ENCODE measurements at places on chromosomes 3 and 15.

DNA sequence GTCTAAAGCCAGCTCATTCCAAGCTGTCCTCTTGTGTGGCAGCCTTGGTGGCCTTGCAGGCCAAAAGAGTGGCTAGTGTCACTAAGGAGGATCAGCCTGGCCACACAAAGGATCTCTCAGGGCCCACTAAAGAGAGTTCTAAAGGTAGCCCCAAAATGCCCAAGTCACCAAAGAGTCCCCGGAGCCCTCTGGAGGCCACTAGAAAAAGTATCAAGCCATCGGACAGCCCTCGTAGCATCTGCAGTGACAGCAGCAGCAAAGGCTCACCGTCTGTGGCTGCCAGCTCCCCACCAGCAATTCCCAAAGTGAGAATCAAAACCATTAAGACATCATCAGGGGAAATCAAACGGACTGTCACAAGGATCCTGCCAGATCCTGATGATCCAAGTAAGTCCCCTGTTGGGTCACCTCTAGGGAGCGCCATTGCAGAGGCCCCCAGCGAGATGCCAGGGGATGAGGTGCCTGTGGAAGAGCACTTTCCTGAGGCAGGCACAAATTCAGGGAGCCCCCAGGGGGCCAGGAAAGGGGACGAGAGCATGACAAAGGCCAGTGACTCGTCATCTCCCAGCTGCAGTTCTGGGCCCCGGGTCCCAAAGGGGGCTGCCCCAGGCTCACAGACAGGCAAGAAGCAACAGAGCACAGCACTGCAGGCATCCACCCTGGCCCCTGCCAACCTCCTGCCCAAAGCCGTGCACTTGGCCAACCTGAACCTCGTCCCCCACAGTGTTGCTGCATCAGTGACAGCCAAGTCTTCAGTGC lies 33.5 kb upstream of the ALPK3 start:
- DNase-seq: peak; percentile 52

DNA sequence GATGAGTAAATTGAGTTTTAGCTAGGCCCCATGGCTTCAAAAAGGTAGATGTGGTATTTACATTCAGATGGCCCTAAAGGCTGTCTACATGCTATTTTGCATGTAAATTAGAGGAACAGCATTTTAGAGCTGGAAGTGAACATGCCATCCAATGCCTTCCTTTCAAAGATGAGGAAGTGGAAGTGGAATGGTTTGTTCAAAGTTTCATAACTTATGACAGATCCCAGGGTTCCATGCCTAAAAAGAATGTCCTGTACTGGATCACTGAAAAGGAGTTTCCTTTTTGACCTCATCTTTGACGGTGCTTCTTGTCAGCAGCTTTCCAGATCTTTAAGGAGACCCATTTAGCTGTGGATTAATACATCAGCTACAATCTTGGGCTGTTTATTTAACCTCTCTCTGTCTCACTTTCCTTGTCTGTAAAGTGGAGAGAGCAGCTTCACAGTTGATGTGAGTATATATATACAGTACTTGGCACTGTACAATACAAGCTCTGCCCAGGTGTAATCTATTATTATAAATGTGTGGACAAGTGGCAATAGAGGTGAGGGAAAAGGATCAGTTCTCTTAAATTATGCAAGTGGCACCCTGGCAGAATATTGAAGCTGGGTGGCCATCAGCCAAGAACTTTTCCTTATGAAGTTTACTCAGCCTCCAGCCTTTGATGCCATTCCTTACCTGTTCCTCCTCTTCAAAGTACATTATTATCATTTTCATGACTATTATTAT lies 68.7 kb upstream of the GOLGA8B start:
- DNase-seq: no peak

- no peak for DNase-seq
Measured at GRCh38 chr15:81516461-81516860, 142.4 kb upstream of the TMC3 start.

DNA sequence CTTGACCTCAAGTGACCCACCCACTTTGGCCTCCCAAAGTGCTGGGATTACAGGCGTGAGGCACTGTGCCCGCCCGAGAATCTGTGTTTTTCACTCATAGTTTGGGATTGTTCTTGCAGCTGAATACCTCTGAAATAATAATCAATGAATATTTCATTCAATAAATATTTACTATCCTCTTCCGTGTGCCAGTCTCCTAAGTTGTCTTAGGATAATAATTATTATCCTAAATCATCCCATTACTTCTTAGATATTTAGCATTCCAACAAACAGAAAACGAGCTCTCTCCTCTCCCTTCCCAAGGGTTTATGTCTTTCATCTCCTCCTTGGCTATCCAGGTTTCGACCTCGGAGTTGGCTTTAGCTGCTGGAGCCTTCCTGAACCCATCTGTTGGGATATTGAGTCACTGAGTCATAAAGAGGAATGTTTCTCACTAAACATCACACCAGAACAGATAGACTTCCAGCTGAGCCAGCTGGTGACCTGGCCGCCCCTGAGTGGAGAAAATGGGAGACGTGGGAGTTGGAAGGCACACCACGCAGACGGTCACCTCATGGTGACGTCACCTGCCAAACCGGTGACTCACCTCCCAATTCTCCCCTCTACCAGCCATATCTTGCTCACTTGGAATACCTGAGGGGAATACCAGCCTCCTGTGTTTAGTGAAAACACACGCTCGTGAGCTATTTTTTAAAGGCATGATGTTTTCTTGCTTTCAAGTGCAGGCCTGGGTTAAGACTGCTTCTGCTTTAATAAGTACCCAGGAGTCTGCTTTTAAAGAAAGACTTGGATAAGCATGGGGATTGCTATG lies 43.9 kb downstream of the BHLHE40 start:
- DNase-seq: peak; percentile 22

- DNase-seq: no peak
Measured at GRCh38 chr3:14726441-14726780, 51.5 kb downstream of the C3orf20 start.

DNA sequence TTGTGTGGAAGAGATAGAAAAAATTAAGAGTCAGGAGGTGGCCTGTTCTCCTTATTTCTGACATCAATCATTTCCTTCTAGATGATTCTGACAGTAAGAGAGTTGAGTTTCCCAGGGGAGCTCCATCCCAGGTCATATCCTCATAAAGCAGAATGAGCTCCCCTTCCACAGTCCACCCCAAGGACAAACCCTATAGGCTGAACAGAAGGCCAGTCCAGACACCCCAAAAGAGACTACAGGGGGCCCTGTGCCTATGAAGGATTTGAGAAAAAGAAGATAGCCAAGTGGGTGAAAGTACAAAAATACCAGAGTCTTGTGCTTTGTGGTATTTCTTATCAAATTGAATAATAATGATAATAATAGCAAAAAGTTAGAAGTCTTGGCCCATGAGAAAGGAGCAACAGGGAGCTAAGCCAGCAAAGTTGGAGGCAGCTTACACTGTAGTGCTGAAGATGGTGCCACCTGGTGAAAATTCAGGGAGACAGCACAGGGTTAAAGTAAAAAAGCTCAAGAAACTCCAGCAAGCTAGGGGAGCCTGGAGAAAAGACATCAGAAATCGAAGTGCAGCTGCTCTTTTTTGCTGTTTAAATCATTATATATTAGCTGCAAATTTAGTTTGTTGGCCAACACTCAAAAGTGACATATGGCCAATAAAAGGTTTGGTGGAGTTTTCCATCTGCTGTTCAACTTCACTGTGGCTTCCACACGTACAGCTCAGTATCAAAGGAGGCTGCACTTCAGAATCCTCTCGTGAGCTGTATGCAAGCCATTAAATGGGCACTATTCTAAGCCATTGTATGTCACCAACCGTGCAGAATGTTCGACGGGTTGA lies 35.8 kb upstream of the SLC24A5 start:
- peak; percentile 63 for DNase-seq

DNA sequence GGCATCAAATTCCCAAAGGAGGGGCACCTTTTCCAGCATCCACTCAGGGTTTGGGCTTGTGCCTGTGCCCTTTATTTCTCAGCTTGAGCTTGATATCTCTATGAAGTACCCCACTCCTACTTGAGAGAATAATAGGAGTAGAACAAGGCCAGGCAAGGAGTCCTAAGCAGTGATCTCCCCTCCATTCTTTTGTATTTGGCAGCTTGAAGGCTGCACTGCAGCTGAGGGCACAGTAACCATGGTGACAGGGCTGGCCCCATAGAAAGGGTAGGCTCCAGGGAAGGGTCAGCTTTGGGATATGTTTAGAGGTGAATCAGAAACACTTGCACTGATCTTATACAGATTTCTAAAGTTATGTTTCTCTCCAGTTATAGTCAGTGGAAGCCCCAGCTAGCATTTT lies 145.4 kb upstream of the SLC24A5 start:
- DNase-seq: no peak

DNA sequence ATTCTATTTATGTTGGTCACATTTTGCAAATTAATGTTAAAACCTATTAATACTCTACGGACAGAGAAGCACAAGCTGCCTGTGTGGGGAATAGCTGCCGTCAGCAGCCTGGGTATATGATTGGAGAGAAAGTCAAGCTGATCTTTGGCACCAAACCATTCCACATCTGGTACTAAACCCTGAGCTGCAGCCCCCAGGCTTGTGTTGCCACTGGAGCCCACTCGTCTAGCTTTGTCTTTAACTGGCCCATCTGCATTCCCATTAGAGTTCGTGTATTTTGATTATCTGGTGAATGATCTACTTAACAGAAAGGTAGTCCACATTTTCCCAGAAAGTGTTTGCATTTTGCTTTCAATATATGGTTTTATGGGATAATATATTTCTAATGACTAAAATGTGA lies 5.4 kb downstream of the NDUFB4 start:
- no peak for DNase-seq

- no peak for DNase-seq
Measured at GRCh38 chr3:23107221-23107620, 95.9 kb upstream of the UBE2E2 start.

GRCh38 chr15:26355472-26356074 lies 417.3 kb downstream of the GABRB3 start:
- DNase-seq: peak; percentile 33

DNA sequence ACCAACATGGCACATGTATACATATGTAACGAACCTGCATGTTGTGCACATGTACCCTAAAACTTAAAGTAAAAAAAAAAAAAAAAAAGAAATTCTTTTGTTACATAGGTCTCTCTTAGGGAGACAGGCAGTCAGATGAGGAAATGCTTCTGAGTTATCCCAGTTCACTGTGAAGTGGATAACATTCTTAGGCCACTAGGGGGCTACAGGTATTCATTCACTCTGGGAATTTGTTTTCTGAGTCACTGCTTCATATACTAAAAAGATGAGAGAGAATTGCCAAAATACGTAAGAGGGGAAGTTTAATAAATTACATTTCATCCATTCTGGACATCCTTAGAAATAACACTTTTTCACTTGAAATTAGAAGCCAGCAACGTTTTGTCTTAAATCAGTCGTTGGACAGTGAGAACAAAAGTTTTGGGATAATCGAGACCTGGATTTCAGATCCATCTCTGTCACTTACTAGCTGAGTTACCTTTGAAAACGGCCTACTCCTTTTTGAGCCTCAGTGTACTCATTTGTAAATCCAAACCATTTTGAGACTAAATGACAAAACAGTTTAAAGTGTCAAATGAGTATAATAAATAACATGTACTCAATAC lies 738.4 kb upstream of the ALCAM start:
- DNase-seq: peak; percentile 52

DNA sequence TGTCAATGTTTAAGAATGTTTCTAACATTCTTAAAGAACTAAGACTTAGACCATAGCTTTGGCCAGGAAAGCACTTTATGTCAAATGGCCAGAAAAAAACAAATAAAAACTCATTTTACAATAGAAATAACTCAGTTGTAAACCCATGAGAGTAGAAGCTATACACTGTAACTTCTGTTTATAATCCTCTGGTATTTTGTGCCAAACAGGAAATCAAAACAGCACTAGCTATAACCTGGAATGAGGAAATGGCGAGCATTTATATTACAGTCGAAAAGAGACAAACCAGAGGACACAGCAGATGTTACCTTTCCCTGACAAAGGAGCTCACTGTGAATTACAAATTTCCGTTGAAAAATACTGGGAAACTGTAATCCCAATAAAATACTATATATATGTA lies 10.3 kb downstream of the GK5 start:
- DNase-seq: no peak

DNA sequence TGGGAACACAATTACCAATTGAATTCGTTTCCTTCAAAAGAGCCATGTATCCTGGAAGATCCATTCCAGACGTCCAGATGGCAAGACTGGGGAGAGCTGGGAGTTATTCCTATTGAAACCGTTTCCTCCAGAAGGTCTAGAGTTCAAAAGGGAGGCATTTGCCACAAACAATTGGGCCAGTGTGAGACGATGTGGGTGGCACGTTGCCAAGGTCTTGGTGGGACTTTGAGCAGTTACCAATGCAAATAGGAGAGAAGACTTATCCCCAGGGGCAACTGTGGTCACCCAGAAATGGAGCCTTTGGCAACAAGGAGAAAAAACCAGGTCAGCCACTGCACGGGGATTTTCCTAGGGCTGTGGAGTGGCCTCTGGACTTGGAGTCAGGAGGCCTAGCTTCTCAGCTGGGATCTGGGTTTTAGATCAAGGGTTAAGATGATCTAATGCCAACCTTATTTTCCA lies 29.6 kb upstream of the TLE3 start:
- no peak for DNase-seq

DNA sequence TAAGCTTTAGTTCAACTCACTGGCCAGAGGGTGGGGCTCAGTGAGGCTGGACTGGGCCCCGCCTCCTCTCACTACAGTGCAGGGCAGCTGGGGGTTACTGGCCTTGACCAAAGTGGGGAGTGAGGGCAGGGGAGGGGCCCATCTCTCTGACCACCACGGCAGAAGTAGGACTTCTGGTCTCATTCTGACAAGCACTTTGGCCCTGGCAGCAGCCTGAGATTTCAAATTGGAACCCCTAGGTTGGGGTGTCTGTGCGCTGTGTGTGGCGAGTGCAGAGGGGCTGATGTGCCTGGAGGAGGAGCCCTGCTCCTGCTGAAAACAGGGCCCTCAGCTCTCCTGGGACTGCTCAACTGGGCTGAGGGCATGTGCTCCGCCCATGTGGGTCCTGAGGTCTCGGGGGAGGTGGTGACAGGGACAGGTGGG lies 60.3 kb upstream of the RPL32 start:
- DNase-seq: peak; percentile 54

DNA sequence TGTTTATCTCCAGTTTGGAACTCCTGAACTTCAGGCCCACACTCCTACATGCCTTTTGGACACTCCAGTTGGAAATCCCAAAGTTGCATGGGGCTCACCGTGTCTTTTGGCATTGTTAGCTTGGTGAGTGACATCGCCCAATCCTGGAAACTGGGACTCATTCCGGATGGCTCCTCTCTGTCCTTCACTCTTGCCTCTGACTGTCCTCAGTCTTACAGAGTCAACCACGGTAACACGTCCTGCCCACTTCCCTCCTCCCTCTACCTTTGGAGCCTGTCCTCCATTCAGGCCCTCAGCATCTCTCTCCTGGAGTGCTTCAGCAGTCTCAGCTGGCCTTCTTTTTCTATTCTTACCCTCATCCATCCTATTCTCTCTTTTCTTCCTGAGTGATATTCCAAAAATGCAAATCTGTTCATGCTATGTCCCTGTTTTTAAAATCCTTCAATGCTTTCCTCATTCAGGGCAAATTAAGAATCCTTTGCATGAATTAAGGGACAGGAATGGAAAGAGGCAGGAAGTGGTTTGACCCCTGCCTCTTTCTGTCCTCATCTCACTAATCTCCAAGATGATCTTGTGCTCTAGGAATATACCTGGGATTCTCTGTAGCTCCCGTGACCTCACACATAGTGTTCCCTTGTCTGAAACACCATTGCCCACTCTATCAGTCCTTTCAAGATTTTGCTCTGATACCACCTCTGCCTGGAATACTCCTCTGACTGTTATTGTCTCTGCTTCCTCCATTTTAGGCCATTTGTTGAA lies 42.5 kb downstream of the LPP start:
- DNase-seq: no peak

- DNase-seq: no peak
Measured at GRCh38 chr15:64566629-64567427, 106.5 kb downstream of the ZNF609 start.

Data from iPS-NIHi11 (cell line).